ENCODE measurements at places on chromosomes 1 and 21.

DNA sequence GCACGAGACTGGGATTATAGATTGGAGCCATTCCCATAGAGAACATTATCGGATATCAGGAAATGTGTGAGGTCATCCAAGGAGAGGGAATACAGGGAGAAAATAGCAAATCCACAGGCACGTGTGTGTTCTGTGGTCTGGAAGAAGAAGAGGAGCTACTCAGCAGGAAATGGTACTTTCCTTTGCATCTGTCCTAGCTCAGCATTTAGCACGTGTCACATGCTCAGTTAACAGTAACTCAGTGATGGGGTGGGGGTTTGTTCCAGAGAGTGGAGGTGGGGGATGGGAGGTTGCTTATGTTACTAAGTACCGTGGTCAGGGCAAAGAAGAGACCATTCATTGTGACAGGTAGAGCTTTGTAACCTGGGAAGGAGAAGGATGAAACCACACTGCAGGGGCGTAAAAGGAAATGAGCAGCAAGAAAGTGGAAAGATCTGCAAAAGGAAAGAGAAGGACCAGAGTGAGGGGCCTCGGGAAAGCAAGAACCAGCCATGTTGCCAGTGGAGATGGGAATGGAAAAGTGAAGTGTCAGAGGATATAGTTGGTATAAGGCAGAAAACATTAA, 100.4 kb downstream of the ATP5PO start:
- no peak for DNase-seq

DNA sequence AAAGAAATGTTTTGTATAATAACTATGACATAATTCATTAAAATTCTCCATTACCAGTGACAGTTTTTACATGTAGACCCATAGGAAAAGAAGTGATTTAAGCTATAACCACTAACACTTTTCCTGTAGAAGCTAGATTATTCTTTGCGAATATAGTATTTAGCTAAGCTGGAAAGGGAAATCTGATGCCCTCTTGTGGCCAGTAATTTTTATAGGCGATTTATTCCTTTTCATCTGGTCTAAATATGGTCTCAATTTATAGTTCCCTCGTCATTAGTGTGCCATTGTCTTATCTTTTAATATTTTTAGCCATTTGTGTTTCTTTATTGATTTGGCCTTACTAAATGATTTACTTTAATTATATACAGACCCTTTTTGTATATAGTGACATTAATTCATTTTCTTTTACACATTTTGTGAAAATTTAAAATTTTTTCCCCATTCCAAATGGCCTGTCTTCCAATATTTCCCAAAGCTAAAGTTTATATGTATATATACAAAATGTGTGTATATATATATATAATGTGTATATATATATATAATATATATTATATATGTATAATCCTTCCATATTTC, 26.7 kb downstream of the BTG3 start:
- DNase-seq: no peak

GRCh38 chr1:181129771-181130606, 41.5 kb downstream of the IER5 start:
- DNase-seq: no peak

DNA sequence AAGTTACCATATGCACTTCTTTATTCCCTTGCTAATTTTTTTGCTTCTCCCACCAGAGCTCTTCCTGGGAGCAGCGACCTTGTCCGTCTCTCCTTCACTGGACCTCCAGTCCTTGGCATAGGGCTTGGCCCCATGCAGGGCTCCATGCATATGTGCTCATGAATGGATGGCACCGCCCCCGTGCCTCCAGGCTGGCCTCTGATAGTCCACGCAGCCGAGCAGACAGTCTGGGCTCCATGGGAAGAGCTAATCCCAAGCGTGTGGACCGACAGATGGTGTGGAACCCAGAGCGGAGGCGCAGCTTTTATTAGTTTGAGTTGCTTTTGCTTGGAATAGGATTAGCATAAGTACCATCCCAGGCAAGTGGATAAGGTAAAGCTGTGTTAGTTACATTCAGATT, 41.8 kb downstream of the CDCP2 start:
- DNase-seq: no peak

Measured in cardiac septum (tissue), 1 donor.